SW 1271 (cell line): ENCODE measurements at places on chromosomes 5 and 9.

DNA sequence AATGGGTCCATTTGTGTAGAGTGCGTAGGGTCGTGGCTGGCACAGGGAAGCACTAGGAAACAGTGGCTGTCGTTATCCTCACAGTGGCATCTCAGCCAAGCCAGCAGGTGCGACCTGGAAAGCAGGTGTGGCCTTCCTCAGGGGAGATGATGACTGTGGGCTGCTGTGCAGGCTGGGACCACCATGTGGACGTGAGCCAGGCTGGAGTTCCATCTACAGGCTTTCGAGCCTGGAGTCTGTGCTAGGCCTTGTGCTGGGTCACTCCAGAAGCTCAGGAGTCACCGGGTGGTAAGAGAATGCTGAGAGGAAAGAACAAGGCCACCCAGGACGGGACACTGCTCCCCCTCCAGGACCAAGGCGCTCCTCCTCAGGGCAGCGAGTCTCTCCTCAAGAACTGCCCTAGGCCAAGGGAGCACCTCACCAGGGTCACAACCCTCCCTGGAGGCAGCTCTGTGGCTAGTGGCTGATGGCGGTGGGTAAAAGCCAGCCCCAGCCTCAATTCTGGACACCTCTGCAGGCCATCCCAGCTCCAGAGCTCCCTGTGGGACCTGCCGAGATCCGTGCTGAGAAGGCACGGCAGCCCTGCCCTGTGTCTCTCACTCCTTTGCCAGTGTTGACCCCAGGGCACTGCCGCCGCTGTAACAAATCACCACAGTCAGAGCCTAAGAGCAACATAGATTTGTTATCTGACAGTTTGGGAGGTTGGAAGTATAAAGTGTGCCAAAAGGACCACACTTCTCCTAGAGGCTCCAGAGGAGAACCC lies 36.0 kb downstream of the WHRN start:
- DNase-seq, result no peak

DNA sequence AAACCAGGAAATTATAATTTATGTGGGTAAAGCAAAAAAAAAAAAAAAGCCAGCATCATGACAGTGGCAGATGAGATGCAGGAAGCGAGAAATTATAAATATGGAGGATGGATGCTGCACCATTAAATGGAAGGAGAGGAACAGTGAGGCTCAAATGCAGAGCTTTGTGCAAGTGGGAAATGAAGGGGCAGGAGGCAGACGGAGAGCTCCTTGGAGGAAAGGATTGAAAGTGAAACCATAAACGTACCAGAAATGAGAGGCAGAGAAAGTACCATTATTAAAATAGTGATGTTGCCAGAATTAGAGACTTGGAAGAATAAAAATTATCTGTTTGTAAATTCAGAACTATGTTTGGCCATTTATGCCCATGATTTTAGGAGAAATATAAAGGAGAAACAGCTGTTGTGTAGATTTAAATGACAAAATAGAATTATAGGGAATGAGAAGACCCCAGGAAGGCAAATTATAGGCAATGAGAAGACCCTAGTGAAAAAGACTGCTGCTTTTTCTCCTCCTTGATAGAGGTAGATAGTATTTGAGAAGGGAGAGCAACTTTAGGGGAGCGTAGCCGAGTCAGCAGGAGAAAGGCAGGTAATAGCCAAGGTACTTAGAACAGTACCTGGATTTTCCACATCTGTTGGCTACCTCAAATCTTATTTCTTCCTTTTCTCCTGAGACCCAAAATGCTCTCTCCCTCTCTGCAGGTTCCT lies 341.0 kb upstream of the CD180 start:
- no peak for DNase-seq

- DNase-seq, result no peak
Measured at GRCh38 chr5:68288707-68289134, 73.2 kb downstream of the PIK3R1 start.

DNA sequence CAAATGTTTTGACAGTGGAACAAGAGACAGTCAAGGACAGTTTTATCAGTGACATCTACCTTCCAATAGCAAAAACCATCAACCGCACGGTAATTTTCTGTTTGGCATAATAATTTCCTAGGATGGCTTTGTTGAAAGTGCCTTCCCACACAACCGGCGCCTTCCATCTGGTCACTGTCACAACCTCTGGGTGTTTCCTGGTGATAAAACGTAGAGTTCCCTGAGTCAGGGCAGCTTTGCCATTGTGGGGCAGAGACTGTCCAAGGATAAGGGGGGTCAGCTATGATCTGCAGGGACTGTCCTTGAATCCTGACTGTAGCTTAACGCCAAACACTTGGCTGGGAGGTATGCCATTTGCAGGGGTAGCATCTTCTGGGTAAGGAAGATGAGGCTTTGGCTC lies 47.6 kb downstream of the GGTA1 start:
- DNase-seq, result no peak

- DNase-seq, result no peak
Measured at GRCh38 chr5:16418471-16418922, 47.1 kb downstream of the ZNF622 start.

- DNase-seq, result no peak
Measured at GRCh38 chr5:32355686-32356085, 42.9 kb upstream of the MTMR12 start.

- no peak for DNase-seq
Measured at GRCh38 chr5:32156635-32157034, 17.5 kb downstream of the GOLPH3 start.

- no peak for DNase-seq
Measured at GRCh38 chr5:94884311-94884710, 265.8 kb downstream of the SLF1 start.

DNA sequence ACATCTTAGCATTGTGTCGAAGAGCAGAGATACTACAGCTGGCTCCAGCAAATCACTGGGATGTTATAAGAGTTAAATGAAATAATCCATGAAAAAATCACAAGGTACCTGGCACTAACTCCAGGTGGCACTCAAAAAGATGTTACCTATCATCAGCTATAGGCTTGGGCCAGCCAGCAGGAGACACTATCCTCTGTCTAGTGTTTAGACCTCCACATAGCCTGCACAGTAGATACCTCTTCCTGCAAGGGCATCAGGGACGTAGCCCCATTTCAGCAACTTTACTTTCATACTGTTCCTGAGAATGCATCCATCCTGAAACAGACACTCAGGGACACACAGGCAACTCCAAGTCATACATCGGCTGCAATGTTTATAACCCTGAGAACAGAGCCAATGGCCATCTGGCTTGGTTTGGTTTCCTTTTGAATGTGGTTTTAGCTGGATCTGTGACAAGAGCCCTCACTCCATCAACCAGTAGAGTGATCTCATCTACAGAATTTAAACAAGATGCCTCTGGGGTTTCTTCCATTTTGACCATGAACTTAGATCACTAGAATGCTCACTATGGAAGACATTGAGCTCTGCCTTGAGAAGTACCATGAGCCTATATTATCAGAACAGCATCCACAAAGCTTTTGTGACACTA lies 69.9 kb downstream of the TLE1 start:
- no peak for DNase-seq

DNA sequence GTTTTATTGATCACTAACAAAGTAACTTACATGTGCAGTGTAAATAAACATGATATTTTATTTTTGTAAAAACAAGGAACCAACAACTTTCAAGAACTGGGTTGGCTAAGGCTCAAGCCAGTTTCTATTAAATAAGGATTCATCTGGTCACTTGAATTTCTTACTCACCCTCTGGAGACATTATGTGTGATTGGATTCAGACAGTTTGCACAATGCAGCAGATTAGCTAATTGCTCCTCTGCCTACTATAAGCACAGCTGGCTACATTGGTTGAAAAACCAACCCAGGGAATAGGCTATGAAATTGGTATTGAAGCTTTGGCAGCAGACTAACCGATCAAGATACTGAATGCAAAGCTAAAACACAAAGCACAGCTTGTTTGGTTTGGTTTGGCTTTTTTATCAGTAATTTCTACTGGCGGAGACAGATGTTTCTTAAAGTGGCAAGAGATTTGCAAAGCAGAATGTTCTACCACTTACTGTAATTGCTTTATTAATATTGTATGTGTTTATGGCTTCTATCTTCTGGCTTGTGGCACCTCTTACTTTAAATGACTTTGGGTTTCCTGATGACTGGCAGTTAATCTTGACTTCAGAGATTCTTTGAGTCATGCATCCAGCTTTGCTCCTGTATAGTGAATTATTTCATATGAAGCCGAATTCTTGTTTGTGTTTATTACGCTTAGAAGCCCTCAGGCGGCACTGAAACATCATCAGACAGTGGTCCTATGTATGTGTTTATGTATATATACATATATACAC lies 231.5 kb downstream of the MPDZ start:
- no peak for DNase-seq

DNA sequence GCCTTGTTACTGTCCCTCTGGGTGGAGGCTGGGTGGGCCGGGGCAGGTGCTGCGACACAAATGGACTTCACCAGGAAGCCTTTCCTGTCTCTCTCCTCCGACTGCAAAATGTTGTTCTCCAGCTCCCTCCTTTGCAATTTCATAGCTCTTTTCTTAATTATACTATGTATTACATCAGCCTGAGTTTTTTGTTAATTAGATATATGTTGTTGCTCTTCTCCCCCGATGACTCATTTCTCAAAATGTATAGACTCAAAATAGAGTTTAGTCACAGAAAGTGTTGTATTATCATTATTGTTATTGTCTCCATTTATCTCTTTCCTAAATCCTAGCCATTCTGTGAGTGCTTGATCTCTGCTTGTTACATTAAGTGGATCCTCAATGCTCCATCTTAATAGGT lies 122.4 kb upstream of the OSMR start:
- DNase-seq, result no peak

DNA sequence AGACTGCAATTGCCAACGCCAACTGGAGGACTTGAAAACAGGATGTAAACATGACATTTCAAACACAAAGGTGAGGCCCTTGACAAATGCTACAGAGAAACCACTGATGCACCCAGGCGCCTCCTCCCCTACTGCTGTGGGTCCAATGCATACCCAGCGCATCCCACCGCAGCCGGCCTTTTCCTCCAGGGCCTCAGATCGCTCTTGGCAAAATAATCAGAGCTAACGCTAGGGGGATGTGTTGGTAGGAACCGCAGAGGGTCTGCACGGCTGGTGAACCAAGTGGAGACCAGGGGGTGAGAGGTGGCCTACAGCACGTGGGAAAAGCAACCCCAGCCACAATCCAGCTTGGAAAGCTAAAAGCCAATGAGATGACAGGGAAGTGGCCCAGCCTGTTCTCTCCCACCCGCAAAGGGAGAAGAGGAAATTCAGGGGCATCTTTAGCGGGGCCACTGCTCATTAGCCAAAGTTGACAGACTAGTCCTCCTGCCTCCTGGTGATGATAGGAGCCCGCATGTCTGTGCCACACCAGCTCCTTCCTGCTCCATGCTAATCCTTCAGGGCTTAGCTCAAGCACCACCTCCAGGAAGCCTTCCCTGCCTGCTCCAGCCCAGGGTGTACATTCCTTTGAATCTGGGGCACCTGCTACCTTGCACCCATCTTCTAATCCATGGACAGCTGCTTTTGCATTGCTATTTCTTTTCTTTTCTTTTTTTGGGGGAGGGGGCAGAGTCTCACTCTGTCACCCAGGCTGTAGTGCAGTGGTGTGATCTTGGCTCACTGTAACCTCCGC lies 5.9 kb downstream of the FAM163B start:
- DNase-seq, result no peak

GRCh38 chr5:65803699-65804391 lies 81.8 kb downstream of the NLN start:
- no peak for DNase-seq

GRCh38 chr5:149790276-149790675 lies 60.2 kb downstream of the PPARGC1B start:
- DNase-seq, result no peak

GRCh38 chr9:108049026-108049607 lies 559.5 kb upstream of the KLF4 start:
- peak; percentile 87 for DNase-seq

DNA sequence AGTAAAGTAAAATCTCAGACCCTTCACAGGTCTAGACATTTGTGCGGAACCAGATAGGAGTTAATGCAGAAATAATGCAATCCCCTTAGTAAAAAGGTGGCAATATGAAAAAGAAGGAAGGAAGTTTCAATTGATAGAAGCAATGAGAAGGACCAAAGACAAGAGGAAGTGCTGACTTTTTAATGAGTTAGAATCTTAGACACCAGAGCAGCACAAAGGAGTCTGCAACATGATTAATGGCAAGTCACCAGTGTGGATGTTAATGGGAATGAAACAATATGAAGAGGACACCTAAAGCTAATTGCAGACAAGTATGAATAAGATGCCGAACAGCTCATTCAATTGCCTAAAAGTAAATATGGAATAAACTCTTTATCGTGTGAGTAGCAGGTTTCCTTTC lies 50.9 kb downstream of the MEGF9 start:
- no peak for DNase-seq

- no peak for DNase-seq
Measured at GRCh38 chr5:54621048-54621447, 103.5 kb downstream of the SNX18 start.

DNA sequence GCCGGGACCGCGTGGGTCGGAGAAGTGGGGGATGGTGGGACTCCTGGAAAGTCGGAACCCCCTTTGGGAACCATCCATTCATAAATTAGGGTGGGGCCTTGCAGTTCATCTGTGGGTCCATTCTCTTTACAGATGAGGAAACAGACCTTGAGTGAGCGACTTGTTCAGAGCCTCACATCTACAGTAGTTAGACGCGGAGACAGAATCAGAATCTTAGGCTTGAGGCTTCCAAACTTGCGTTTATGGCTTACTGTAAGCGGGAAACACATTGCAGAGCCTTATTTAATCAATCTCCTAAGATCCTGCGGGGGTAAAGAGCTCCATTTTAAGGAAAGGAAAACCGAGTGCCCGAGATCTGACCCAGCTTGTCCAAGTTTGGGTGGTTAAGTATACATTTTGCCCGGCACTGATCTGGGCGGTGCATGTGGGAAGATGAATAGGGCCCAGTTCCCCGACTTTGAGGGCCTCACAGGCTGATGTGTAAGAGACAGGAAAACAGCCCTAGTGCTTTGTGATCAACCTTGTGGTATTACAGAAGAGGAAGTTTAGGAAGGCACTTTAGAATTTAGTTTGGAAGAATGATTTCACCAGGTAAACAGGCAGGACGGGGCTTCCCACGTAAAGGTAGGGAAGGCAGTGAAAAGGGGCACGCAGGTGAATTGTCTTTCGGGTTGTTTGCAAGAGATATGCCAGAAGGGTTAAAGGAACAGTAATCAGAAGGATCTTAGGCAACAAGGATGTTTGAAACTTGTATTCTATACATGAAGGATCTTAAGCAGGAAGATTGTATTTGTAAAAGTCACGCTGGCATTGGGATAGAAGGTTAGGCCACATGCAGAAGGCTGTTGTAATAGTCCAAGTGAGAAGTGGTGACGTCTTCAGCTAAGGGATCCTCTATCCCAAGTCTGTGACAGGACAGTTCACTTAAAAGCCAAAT lies 744 bp downstream of the TARS1 start:
- DNase-seq, result peak; percentile 61

DNA sequence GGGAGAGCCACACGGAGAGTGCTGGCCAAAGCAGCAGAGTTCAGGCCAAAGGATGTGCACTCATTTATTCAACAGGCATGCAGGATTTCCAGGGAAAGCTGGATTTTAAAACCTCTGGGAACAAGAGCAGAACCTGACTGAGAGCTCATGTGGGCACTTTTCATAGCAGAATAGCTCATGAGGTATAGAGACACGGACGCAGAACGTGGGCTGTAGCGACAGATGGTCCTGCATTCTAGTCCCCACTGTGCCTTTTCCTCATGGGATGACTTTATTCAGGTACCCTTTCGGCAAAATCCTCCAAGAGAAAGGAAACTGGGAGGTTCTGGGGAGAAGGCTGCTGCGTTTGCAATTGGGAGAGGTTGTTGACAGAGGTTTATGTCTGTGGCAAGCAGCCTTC lies 5.4 kb downstream of the IL4 start:
- DNase-seq, result no peak
